Right atrium auricular region (tissue), 2 donors: ENCODE measurements at places on chromosomes 7 and 10.

DNA sequence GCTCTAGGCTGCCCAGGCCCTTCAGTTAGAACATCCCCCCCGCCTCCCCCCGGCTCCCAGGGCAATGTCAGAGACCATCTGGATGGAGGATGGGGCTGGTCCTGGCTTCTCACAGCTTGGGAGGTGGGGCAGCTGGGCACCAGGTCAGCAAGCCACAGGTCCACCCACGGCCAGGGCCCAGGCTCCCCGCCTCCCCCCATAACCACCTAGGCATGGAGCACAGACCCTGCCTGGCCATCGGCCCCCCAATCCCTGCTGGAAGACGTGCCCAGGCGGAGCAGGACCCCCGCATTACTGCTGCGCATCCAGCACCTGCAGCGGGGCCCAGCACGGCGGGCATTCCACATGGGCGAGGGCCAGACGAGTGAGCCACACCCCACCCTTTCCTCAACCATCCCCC, 169.6 kb downstream of the ELFN1 start:
- DNase-seq, result no peak

DNA sequence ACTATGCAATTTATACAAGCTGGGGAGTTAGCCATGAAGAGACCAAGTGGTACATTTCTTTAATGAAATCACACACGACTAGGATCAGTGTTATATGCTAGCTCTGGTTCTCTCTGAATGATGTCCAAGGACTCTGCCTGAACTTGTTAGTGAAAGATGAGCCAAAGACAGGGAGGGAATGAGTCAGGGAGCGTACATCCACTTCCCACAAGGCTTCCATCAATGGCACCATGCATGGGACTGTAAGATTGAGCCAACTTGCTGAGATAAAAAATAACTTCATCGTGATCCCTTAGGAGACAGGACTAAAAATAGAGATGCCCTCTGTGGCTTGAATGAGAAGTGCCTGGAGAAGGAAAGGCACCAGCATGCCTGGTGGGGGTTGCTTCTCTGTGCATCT, 629.7 kb downstream of the ACTR3B start:
- DNase-seq, result peak; percentile 54

DNA sequence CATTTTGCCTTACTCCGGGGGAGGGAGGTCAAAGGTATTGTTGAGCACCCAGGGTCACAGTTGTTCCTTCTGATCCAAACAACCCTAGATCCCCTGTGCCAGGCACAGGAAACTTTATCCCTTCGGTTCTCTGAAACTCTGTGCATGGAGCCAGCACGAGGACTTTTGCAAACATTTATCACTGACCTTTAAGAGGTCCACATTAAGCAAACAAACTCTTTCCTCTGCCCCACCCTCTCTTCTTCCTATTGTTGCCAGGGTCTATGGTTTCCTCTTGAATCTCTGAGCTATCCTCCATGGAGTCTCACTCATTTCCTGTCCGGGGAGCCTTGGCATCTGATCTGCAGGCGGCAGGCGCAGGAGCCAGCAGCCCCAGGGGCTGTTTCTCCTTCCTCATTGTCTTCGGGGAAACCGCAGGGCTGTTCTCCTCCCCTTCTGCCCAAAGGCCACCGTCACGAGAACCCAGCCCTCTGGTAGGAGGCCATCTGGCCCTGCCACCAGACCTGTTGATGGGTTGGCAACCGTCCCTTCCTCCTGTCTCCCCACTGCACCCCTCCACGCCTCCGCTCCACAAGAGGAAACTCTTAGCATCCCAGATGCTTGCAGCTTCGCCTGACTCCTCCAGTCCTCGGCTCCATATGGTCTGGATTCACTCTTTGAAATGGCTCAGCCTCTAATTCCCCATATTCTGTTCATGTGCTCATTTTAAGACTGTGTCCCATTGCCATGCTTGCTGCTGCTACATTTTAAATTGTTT, 327.3 kb upstream of the NRP1 start:
- peak; percentile 80 for DNase-seq

GRCh38 chr10:28676326-28676967, 874 bp upstream of the BAMBI start:
- no peak for DNase-seq

DNA sequence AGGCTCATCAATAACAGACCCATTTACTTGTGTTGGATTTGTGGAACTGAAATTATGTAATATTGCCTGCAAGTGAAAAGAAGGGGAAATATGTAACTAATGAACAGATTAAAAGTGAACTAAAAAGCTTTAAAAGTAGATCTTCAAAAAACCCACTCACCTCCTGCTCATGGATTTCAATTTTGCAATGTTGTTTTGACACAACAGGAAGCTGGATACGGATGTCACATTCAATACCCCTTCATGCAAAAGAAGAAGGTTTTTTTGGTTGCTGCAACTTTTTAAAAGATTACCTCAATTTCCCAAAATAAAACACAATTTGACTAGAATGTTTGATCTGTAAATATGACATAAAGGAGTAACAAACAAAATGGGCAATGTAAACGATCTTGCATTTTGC, 3.3 kb downstream of the MKI67 start:
- DNase-seq, result no peak

GRCh38 chr10:5283305-5284158, 81.2 kb upstream of the UCN3 start:
- DNase-seq, result peak; percentile 78

GRCh38 chr10:131644864-131645658, 255.7 kb upstream of the PPP2R2D start:
- DNase-seq, result no peak

GRCh38 chr10:16741540-16741939, 75.7 kb downstream of the RSU1 start:
- DNase-seq, result no peak

GRCh38 chr10:21135023-21135931, 238.2 kb upstream of the NEBL start:
- DNase-seq, result no peak

DNA sequence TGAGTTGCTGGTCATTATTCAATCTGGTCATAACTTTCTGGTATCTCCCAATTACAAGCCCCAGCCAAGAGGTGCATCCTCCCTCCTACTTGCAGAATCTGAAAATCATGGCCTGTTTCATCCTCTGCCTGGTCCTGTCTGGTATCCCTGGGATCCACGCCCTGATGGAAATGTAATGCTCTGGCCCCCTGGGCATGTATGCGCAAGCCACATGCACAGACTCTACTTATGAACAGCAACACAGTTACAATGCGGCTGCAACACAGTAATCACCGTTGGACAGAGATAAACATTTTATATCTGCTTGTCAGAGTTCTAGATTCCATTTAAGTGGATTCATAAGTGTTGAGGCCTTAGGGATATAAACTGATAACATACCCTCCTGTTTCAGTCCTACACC, 117.8 kb upstream of the ABI1 start:
- no peak for DNase-seq

GRCh38 chr10:35435824-35436223, 99.5 kb downstream of the CCNY start:
- DNase-seq, result no peak

DNA sequence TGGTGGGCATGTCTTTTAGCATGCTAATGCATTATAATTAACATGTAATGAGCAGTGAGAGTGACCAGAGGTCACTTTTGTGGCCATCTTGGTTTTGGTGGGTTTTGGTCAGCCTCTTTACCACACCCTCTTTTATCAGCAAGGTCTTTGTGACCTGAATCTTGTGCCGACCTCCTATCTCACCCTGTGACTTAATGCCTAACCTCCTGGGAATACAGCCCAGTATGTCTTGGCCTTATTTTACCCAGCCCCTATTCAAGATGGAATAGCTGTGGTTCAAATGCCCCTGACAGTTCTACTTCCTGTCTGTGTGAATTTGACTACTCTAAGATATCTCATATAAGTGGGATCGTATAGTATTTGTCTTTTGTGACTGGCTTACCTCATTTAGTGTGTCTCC, 85.1 kb downstream of the EEPD1 start:
- no peak for DNase-seq

DNA sequence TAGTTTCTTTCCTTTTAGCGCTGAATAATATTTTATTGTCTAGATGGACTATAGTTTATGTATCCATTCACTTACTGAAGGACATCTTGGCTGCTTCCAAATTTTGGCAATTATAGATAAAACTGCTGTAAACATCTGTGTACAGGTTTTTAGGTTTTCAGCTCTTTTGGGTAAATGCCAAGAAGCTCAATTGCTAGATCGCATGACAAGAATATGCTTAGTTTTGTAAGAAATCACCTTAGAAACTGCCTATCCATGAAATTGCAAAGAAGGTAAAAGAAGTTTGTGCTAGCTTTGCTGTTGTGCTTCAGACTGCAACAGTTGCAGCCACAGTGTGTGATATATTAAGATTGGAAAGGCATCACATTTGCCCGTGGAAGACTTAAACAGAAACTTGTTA, 103.2 kb upstream of the TNS3 start:
- DNase-seq, result no peak

- no peak for DNase-seq
Observed at GRCh38 chr7:149496642-149497391, 792 bp downstream of the ZNF746 start.

- no peak for DNase-seq
Observed at GRCh38 chr10:88467835-88468485, 115.2 kb downstream of the RNLS start.

- no peak for DNase-seq
Observed at GRCh38 chr10:75253281-75254220, 17.8 kb upstream of the COMTD1 start.

DNA sequence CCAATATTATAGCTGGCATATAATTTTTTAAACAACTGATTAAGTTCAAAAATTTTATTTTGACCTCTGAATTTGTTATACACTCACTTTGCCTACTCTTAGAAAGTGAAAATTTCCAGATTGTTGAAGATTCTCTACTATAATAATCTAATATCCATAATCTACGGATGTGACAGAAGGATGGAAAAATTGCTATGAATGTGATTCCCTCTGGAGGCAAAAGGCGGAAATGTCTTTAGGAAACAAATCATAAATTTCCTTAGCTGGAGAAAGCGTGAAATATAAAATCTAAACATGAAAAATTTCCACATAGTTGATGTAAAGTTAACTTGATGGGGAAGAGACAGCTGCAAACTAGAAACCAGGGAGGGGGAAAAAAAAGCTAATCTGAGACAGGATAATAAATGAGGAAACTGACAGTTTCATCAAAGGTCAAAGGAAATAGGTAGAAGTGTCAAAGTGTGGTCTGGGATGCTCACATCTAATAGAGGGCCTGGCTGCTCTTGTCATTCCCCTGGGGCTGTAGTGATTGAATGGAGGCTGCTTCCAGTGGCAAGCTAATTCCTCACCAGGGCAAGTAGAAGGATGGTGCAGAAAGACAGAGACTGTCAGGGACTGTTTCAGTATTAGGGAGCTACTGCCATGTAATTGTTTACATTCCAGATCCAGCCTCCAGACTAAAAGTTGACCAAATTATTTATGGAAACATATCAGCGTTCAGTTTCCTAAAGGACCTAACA, 264.5 kb downstream of the SDHAF3 start:
- no peak for DNase-seq

GRCh38 chr10:74292871-74293427, 141.9 kb downstream of the ADK start:
- no peak for DNase-seq
